Mesothelial cell of epicardium (in vitro differentiated cells): ENCODE measurements at places on chromosomes 6 and 20.

DNA sequence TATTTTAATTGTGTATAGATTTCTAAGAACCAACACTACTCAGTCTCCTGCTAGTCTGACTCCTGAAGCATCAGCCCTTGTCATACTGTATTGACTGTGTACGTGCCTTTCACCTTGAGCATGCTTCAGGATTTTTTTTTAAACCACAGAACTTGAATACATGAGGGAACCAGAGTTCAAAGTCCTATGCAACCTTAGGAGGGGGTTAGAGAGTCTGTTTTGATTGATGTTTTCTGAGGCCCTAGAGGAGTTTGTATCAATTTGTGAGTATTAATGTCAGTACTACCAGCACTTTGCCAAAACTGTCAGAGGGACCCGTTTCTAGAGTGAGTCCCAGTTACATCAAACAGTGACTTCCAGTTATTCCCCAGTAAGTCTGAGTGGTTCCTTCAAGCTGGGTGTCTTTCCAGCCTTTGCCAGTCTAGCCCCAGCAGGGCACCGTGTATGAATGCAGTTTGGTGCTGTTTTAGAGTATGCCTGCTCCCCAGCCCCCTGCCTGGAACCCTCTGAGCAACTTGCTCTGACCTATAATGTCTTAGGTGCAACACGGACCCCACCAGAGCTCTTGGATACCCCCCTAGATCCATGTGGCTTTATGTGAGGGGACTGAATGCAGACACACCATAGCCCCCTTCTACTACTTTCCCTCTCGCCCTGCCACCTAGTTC, 8.5 kb downstream of the TP53INP2 start:
- peak overlapping the region; percentile 82 for H3K27ac ChIP-seq
- H3K27me3 ChIP-seq, result peaks cover 14% of the 10 kb centered on the region
- no peak overlapping the region for H3K4me3 ChIP-seq
- H3K36me3 ChIP-seq, result peaks cover 17% of the 10 kb centered on the region
- no peak for DNase-seq

- H3K27me3 ChIP-seq, result no peaks in the 10 kb centered on the region
- no peak for DNase-seq
- H3K27ac ChIP-seq, result no peak overlapping the region
- H3K4me1 ChIP-seq, result peaks cover 5% of the 10 kb centered on the region
- peaks cover 27% of the 10 kb centered on the region for H3K36me3 ChIP-seq
- no peak overlapping the region for H3K4me3 ChIP-seq
Observed at GRCh38 chr6:144305985-144306384, 20.9 kb downstream of the UTRN start.

- H3K27me3 ChIP-seq, result no peaks in the 10 kb centered on the region
- DNase-seq, result no peak
- H3K4me3 ChIP-seq, result no peak overlapping the region
- peaks cover 41% of the 10 kb centered on the region for H3K36me3 ChIP-seq
- peaks cover 11% of the 10 kb centered on the region for H3K4me1 ChIP-seq
Observed at GRCh38 chr6:119187596-119187995, 109.1 kb upstream of the FAM184A start.

DNA sequence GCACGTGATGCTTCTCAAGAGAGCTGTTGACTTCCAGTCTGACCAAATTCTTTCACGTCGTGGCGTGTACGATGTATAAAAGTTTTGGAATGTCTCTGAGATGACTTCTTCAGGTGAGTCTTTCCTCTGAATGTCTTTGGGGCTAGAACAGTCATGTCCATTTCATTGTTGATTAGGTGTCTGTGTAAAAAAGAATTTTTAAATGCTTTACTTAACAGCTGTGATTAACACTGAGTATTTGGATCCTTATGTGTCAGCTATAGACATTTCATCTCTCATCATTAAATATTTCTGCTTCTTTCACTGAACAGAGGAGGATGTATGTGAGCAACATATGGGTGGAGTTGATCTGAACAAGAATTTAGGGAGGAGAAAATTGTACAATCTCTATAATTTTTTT, 29.3 kb upstream of the KIF13A start:
- H3K36me3 ChIP-seq, result no peaks in the 10 kb centered on the region
- no peak for DNase-seq
- no peak overlapping the region for H3K4me3 ChIP-seq
- peaks cover 26% of the 10 kb centered on the region for H3K4me1 ChIP-seq
- peak overlapping the region; percentile 28 for H3K27ac ChIP-seq

GRCh38 chr6:157859775-157860504, 36.9 kb downstream of the SNX9 start:
- no peak for DNase-seq
- no peaks in the 10 kb centered on the region for H3K36me3 ChIP-seq
- no peaks in the 10 kb centered on the region for H3K27me3 ChIP-seq
- H3K4me3 ChIP-seq, result no peak overlapping the region

- H3K4me3 ChIP-seq, result no peak overlapping the region
- peaks cover 7% of the 10 kb centered on the region for H3K27me3 ChIP-seq
- no peak overlapping the region for H3K27ac ChIP-seq
- peaks cover 20% of the 10 kb centered on the region for H3K4me1 ChIP-seq
- no peaks in the 10 kb centered on the region for H3K36me3 ChIP-seq
Observed at GRCh38 chr6:167528239-167528638, 203.4 kb downstream of the TTLL2 start.

- H3K4me3 ChIP-seq, result no peak overlapping the region
- H3K27ac ChIP-seq, result no peak overlapping the region
- H3K27me3 ChIP-seq, result peaks cover 14% of the 10 kb centered on the region
- H3K4me1 ChIP-seq, result peaks cover 3% of the 10 kb centered on the region
- H3K36me3 ChIP-seq, result no peaks in the 10 kb centered on the region
Observed at GRCh38 chr20:20894280-20894679, 181.8 kb upstream of the RALGAPA2 start.

- no peaks in the 10 kb centered on the region for H3K36me3 ChIP-seq
- H3K4me3 ChIP-seq, result no peak overlapping the region
- no peak overlapping the region for H3K27ac ChIP-seq
Observed at GRCh38 chr6:43817192-43817591, 47.2 kb downstream of the VEGFA start.

GRCh38 chr6:10603219-10603618, 82.1 kb downstream of the GCNT2 start:
- H3K27ac ChIP-seq, result peak overlapping the region; percentile 2
- H3K4me1 ChIP-seq, result peaks cover 9% of the 10 kb centered on the region
- DNase-seq, result no peak
- no peaks in the 10 kb centered on the region for H3K27me3 ChIP-seq
- peaks cover 7% of the 10 kb centered on the region for H3K36me3 ChIP-seq

GRCh38 chr6:3402310-3403237, 54.3 kb downstream of the SLC22A23 start:
- peaks cover 22% of the 10 kb centered on the region for H3K4me1 ChIP-seq
- H3K4me3 ChIP-seq, result no peak overlapping the region
- DNase-seq, result no peak
- H3K27ac ChIP-seq, result peak overlapping the region; percentile 18
- H3K27me3 ChIP-seq, result no peaks in the 10 kb centered on the region

- H3K4me3 ChIP-seq, result no peak overlapping the region
- DNase-seq, result no peak
- no peaks in the 10 kb centered on the region for H3K4me1 ChIP-seq
- no peak overlapping the region for H3K27ac ChIP-seq
- no peaks in the 10 kb centered on the region for H3K36me3 ChIP-seq
Observed at GRCh38 chr6:146574211-146574610, 24.6 kb upstream of the ADGB start.

DNA sequence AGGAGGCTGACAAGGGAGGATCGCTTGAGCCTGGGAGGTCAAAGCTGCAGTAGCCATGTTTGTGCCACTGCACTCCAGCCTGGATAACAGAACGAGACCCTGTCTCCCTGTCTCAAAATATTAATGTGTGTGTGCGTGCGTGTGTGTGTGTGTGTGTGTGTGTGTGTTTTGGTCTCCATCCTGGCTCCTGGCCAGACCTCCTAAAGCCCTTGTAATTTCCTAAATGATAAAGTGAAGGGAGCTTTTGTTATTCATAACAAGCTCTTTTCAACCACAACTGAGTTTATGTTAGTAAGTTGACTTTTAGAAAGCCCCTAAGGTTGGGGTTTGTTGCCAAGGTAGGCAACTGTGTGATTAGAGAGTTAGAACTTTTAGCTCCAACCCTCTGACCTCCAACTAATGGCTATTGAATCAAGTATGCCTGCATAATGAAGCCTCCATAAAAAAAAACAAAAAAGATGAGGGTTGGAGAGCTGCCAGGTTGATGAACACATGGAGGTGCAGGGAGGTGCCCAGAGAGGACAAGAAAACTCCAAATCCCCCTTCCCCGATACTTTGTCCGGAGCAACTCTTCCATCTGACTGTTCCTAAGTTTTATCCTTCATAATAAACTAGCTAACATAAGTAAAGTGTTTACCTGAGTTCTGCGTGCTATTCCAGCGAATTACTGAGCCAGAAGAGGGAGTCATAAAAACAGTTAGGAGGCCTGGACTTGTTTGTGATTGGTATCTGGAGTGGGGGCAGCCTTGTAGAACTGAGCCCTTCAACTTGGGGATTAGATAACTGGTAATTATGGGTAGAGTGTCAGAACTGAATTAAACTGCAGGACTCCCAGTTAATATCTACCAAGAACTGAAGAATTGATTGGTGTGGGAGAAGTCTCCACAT, 5.3 kb upstream of the AIF1 start:
- no peaks in the 10 kb centered on the region for H3K27me3 ChIP-seq
- no peak for DNase-seq
- H3K27ac ChIP-seq, result peak overlapping the region; percentile 37
- no peak overlapping the region for H3K4me3 ChIP-seq

- no peak overlapping the region for H3K27ac ChIP-seq
- no peaks in the 10 kb centered on the region for H3K4me1 ChIP-seq
- H3K27me3 ChIP-seq, result no peaks in the 10 kb centered on the region
- H3K36me3 ChIP-seq, result peaks cover 4% of the 10 kb centered on the region
Observed at GRCh38 chr6:49799090-49799489, 12.0 kb upstream of the PGK2 start.

- H3K27me3 ChIP-seq, result no peaks in the 10 kb centered on the region
- no peaks in the 10 kb centered on the region for H3K4me1 ChIP-seq
- DNase-seq, result no peak
- H3K27ac ChIP-seq, result no peak overlapping the region
- no peak overlapping the region for H3K4me3 ChIP-seq
Observed at GRCh38 chr6:142482249-142482648, 180.4 kb downstream of the ADGRG6 start.

- peaks cover 12% of the 10 kb centered on the region for H3K4me1 ChIP-seq
- H3K36me3 ChIP-seq, result peaks cover 4% of the 10 kb centered on the region
- DNase-seq, result no peak
- H3K27ac ChIP-seq, result no peak overlapping the region
Observed at GRCh38 chr20:11712639-11713160, 205.0 kb upstream of the BTBD3 start.

DNA sequence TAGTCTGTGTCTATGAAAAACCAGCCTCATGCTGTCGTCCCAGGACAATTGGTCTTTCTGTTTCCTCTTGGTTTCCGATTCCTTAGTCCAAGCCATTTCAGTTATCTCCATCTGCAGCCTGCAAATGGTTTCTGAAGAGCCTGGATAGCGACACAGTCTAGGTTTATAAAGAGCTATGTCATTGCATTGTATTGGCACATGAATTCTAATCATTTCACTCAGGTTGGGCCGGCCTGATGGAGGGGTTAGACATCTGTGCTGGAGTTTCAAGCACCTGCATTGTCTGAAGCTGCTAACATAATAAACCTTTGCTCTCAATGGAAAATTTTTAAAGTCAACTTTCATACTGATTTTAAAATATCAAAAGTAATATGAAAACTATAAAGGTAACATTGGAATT, 232.6 kb upstream of the MAP3K7 start:
- no peak overlapping the region for H3K4me3 ChIP-seq
- DNase-seq, result no peak
- no peaks in the 10 kb centered on the region for H3K27me3 ChIP-seq
- no peaks in the 10 kb centered on the region for H3K36me3 ChIP-seq

- H3K27me3 ChIP-seq, result peaks cover 7% of the 10 kb centered on the region
- peak overlapping the region; percentile 61 for H3K4me3 ChIP-seq
- peak overlapping the region; percentile 66 for H3K27ac ChIP-seq
- DNase-seq, result peak; percentile 65
Observed at GRCh38 chr6:27582928-27583725, 110.2 kb upstream of the ZNF184 start.

- H3K4me1 ChIP-seq, result peaks cover 10% of the 10 kb centered on the region
- H3K4me3 ChIP-seq, result no peak overlapping the region
- H3K27ac ChIP-seq, result no peak overlapping the region
- peaks cover 2% of the 10 kb centered on the region for H3K27me3 ChIP-seq
Observed at GRCh38 chr6:10084111-10084986, 330.5 kb downstream of the TFAP2A start.

- DNase-seq, result peak; percentile 33
- H3K27ac ChIP-seq, result no peak overlapping the region
Observed at GRCh38 chr6:158536891-158537798, 22.7 kb upstream of the TMEM181 start.

DNA sequence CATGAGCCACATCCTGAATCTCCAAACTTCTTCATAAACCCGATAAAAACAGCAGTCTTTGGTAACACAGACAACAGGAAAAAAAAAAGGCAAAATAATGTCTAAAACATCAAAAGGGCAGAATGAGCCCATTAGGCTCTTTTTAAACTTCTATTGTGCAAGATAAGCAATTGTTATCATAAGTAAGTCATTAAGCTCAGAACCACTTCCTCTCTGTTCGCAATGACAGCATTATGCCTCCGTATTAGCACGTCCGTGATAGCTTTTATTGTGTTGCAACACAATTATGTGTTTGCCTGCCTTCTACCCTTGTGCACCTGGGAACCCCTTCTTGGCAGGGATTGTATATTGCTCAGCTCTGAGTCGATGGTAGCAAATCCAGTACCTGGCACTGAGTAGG, 147.1 kb downstream of the LRFN2 start:
- DNase-seq, result no peak
- no peak overlapping the region for H3K27ac ChIP-seq
- H3K4me1 ChIP-seq, result peaks cover 2% of the 10 kb centered on the region

DNA sequence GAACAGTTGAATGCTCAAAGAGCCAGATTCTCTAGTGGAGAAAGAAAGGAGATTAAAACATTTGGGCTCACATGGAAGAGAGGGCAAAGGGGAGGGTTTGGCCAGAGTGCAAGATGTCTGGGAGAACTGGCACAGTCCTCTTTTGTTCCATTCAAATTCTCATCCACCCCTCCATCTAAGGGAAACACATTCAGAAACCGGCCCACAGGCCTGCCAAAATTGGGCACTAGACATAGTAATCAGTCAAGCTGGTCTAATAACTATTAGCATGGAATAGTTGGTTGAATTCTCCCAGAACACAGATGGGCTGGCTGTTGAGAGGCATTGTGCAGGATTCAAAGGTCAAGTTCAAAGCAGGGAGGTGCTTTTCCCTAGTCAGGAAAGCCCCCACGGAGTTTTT, 341.4 kb upstream of the IRAK1BP1 start:
- no peak for DNase-seq
- H3K36me3 ChIP-seq, result no peaks in the 10 kb centered on the region
- H3K27me3 ChIP-seq, result peaks cover 14% of the 10 kb centered on the region

- DNase-seq, result no peak
- H3K36me3 ChIP-seq, result no peaks in the 10 kb centered on the region
- no peak overlapping the region for H3K27ac ChIP-seq
- H3K4me3 ChIP-seq, result no peak overlapping the region
- no peaks in the 10 kb centered on the region for H3K4me1 ChIP-seq
Observed at GRCh38 chr6:155412335-155412734, 43.3 kb downstream of the NOX3 start.

GRCh38 chr6:25266456-25267100, 12.6 kb upstream of the CARMIL1 start:
- H3K36me3 ChIP-seq, result no peaks in the 10 kb centered on the region
- H3K27ac ChIP-seq, result no peak overlapping the region
- no peak for DNase-seq
- no peak overlapping the region for H3K4me3 ChIP-seq
